ENCODE measurements at places on chromosomes 2 and 18.

- DNase-seq: no peak
Observed at GRCh38 chr2:67246791-67247190, 150.3 kb upstream of the ETAA1 start.

- no peak for DNase-seq
Observed at GRCh38 chr18:75321431-75321830, 106.1 kb downstream of the SMIM21 start.

DNA sequence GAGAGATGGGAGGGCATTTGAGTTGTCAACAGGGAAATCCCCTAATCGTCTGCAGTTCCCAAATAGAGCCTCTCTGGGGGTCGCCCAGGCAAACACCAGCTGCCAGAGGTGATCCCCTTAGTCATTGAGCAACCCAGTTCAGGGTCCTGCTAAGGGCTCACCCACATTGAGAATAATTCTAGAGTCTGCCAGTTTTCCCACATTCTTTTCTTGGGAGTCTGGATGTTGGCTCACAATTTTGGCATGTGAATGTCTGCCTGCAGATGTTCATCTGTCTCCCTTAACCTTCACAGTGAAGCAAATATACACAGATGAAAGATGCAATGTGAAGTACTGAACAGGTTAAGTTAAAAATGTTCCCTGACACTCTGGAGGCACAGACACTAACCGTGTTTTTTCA is 11.4 kb upstream of the SMIM21 start:
- DNase-seq: no peak

GRCh38 chr2:105445976-105446375 is 47.1 kb upstream of the FHL2 start:
- DNase-seq: no peak

DNA sequence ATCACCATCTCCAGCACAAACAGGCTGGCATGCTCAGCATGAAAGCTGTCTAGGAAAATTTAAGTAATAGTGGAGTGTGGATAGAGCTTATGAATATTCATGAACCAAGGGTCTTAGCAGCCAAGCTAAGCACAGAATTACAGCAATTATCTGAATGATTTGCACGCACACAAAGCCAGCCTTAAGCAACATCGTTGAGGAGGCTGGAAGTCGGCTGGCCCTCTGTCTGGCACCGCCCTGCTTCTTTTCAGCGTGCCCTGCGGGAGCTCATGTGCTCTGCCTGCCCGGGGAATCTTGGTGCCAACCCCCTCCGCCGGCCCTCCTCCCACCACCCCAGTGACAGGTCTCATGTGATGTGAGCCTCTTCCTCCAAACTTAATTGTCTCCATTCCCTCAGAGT is 540.1 kb downstream of the CMPK2 start:
- DNase-seq: no peak

GRCh38 chr2:46298522-46299353 is 1.5 kb downstream of the EPAS1 start:
- peak; percentile 22 for DNase-seq

DNA sequence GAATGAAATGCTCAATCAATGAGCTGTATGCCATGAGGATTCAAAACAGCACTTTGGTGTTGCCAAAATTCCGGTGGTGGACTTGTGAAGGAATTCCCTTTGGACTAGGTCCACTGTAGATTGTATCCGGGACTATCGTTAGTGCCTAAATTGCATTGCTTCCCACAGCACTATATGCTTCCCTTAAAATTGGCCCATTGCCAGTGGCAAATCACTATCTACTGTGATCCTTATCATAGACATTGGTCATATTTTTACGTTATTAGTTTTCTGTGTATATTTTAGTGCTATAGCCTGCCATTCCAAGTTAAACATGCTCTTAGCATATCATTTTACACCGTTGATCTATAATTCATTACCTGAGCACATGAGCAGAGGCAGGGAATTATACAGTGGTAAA is 1.7 kb downstream of the PJVK start:
- DNase-seq: no peak

GRCh38 chr2:230423851-230424458 is 8.0 kb downstream of the SP100 start:
- no peak for DNase-seq

DNA sequence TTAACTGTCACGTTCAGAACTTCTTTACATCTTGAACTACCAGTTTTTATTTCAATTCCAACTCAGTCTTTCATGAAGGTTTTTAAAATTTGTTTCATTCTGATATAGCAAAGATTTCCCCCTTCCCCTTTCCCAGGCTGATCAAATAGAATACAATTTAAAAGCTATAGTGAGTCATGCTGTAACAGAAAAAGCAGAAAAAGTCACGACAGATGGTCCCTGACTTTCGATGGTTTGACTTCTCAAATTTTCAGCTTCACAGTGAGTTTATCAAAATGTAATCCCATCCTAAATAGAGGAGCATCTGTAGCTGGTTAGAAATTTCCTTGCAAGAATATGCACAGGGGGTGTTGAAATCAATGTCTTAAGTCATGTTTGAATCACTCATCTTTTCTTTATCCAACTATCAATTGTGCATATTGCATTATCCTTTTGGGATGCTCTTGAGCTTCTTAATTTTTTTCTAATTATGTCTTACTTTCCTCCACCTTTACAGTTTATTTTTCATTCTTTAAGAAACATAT is 500.3 kb downstream of the LRP1B start:
- no peak for DNase-seq

DNA sequence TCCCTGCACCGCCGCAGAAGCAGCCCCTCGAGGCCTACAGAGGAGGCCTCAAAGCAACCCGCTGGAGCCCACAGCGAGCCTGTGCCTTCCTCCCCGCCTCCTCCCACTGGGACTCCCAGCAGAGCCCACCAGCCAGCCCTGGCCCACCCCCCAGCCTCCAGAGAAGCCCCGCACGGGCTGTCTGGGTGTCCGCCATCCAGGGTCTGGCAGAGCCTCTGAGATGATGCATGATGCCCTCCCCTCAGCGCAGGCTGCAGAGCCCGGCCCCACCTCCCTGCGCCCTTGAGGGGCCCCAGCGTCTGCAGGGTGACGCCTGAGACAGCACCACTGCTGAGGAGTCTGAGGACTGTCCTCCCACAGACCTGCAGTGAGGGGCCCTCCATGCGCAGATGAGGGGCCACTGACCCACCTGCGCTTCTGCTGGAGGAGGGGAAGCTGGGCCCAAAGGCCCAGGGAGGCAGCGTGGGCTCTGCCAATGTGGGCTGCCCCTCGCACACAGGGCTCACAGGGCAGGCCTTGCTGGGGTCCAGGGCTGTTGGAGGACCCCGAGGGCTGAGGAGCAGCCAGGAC is 31.2 kb downstream of the GPC1 start:
- no peak for DNase-seq

- DNase-seq: no peak
Observed at GRCh38 chr18:26438980-26439379, 109.4 kb downstream of the KCTD1 start.

DNA sequence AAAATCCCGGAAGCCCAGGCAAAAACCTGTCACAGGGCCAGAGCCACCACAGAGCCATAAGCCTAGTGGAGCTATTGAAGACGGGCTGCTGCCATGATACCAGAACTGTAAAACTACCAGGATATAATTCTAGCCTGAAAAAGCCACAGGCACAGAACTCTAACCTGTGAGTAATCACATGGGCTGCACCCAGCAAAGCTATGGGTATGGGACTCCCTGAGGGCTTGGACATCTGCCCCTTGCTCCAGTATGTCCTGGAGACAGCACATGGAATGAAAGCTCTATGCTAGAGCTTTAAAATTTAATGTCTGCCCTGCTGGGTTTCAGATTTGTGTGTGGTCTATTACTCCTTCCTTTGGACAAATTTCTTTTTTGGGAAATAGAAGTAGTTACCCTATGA is 2183.6 kb upstream of the CELF4 start:
- no peak for DNase-seq
